Fibroblast of skin of right biceps (primary cell): ENCODE measurements at places on chromosomes 4 and X.

DNA sequence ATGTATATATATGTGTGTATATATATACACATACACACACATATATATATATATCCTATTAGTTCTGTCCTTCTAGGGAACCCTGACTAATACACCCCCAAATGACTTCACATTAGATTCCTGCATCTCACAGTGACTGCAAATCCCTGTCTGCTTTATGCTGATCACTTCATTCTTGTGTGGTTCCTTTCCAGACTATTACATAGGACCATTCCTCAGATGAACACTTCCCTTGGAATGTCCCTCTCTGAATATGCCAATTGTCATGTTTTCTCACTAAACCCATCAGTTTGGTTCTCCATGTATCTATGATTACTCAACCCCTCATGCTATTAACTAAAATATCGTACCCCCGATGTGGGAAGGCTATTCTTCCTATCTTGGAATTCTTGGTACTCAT, 605.2 kb upstream of the NR3C2 start:
- DNase-seq, result peak; percentile 40

DNA sequence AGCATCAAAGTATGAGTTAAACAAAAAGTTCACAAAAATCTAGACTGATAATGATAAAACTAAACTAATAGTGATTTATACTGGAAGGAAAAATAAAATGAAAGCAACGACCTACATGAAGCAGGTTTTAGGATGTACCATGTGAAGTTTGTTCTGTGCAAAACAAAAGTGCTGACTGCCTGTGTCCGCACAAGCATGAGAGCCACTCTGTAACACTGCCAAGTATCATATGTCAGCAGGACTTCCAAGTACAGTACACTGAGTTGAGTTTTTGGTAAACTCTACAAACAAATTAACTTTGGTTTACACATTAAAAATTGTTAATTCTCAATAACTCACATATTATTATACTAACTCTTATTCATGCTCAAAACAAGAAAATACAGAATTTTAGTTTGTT, 459.0 kb downstream of the PDGFC start:
- peak; percentile 16 for DNase-seq

GRCh38 chr4:673349-674091, 556 bp downstream of the ATP5ME start:
- no peak for DNase-seq

DNA sequence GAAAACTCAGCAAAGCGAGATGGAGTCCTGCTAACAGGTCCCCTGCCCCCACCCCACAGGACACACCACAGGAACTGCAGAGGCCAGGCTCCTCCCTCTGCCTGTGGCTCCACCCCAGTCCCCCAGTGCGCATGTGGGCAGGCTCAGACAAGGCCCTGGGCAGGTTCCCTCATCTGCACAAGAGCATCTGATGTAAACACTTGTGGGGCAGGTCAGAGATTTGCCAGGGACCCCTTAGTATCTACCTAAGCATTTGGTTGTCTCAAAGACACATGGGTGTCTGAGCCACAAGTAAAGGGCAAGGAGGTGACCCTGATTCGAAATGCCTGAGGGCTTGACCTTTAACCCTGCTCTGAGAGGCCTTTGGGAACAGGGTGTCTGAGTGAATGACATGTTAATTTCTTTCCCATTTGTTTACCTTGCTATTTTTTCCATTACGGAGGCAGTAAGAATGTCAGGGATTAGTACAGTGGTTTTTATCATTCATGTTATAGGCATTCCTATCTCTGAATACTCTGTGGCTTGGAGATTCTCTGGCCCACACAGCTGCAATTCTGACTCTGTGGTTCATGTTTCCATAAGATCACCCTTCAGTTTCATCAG, 85.3 kb downstream of the ZNF518B start:
- DNase-seq, result no peak

DNA sequence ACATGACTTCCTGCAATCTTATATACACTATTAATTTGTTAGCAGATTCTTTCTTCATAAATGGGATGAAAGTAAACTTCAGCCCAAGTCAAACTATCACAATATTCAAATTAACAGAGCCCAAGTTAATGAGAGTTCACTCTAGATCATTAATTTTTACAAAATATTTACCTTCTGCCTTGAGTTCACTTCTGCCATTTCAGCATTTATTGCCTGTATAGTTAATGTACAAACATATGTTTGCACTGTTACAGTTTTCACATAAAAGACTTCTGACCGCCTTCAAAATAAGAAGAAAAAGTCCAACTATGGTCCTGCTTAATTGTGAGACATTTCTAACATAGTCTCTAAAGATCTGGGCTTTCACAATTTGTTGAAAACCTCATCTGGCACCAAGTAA, 46.9 kb downstream of the GPC3 start:
- DNase-seq, result no peak

- DNase-seq, result no peak
Measured at GRCh38 chr4:1718095-1718850, 2.9 kb downstream of the TMEM129 start.

GRCh38 chrX:113675278-113675677, 834.6 kb upstream of the AMOT start:
- no peak for DNase-seq

- peak; percentile 78 for DNase-seq
Measured at GRCh38 chrX:133415276-133416105, at the start of gene GPC4. Gene GPC4, minus strand, starts transcription at chrX:133415489. Its CDS starts 524 bp downstream, at chrX:133414965.

DNA sequence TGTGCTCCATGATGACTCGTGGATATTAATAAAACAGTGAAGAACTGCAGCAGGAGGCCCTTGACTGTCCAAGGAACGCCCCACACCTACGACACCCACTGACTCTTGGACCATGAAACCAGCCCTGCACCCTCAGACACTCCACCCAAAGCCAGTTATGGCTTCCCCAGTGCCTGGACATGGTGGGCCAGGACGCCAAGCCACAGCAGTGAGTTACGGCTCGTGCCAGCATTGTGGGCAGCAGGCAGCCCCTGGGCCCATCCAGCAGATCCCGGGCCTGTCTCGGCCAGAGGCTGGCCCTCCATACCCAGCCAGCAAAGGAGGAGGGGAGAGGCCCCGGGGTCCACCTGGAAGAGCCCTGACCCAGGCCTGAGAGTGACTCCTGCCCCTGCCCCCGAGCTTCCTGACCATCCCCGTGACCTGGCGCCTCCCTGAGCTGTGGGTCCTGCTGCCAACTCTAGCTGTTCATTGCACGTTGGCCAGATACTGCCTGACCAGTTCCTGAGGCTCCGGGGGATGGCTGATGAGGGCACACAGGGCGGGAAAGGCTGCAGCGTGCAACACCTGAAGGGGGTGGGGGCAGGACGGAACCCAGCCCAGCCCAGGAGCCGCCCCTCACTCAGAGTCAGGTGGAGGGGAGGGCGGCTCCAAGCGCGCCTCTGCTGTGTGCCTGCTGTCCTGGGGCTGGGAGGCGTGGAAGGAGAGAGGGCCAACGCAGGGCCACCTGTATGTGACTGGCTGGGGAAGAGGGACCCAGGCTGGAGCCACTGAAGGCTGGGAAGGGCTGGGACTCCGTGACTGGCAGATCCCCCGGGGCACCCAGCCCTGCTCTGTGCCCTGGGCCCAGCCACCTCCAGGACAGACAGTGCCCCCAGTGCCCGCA, 739 bp downstream of the SLC49A3 start:
- DNase-seq, result no peak

- DNase-seq, result no peak
Measured at GRCh38 chrX:20383477-20383876, 116.8 kb upstream of the RPS6KA3 start.

- peak; percentile 76 for DNase-seq
Measured at GRCh38 chr4:73735231-73735630, 5.1 kb upstream of the CXCL8 start.

- no peak for DNase-seq
Measured at GRCh38 chrX:135087867-135088266, 32.5 kb downstream of the ETDB start.

DNA sequence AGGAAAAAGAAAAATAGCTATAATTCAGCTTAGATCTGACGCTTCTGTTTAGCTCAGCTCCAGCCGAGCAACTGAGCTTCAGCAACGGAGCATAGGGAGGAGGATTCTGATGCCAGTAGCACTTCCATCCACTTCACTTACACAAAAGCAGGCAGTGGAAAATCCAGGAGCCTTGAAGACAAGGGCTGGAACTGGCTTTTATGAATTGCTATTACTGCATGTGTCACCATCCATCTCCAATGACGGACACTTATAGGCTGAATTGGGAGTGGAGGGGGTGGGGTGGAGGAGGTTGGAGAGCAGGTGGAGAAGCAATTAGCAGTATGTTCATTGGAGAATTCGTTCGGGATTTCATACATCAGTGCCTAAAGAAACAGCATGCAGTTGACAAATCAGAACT, 15.6 kb downstream of the ENOX2 start:
- DNase-seq, result no peak

- peak; percentile 61 for DNase-seq
Measured at GRCh38 chrX:16488959-16489358, 161.0 kb upstream of the S100G start.

DNA sequence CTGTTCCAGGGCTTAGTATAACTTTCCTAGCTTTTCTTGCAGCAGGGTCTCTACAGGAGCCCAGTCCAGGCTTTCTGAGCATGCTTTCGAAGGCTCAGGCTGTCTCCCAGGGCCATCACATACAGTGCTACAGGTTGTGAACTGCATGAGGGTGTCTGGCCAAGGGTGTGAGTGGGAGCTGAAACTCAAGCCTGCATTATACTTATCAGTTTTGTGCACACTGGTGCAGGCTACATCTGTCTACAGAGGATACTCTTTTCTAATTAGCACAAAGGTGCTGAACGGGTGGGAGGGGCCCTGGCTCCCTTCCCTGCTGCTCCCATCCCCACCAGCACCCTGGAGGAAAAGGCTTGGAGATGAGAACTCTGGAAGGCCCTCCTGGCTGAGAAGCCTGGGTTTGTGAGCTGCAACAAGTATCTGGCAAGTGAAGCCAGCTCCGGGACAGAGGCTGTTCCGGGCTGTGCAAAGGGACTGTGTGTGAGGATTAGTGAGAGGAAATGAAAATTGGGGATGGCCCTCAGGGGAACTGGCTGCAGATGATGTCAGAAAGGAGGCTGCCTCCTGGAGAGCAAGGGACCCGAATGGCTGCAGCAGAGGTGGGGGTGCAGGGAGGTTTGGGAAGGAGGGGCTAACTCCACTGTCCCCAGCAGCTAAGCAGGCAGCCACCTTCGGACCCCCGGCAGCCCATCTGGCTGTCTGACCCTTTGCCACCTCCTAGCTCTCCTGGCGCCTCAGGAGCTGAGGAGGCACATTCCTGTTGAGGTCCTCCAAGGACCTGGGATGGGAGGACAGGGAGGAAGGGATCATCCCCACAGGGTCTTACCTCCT, 68.5 kb downstream of the EFNB1 start:
- DNase-seq, result no peak

GRCh38 chrX:22748093-22748999, 251.4 kb upstream of the DDX53 start:
- peak; percentile 31 for DNase-seq

- DNase-seq, result no peak
Measured at GRCh38 chrX:13854003-13854402, 37.1 kb upstream of the GPM6B start.

GRCh38 chrX:140572724-140573123, 67.9 kb upstream of the SOX3 start:
- peak; percentile 15 for DNase-seq

DNA sequence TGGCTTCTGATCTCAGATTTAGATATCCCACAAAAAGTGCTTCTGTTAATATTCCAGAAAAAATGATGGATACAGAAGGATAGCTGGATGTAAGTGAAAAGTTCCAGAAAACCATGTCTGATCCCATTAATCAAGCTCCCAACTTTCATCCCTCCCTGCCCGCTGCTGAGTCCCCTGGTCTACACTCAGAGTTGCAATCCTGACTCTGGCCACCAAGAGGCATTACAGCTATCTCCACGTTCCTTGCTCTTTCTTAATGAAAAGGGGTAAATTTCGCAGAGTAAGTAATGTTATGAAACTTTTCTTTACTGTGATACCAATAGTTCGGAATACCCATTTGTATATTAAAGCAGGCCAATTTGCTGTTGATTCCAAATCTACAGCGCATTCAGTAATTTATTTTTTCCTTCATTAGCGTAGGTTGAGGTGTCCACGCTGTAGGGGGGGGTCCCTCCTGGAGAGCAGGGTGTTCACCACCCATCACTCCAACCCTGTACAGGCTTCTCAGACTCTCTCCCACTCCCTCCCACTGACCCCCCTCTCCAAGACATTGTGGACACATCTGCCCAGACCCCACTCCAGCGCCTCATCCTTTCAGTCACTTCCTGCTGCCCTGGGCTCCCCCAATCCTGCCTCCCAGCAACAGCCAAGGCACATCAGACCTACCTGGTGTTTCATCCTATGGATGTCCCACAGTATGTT, 55.1 kb downstream of the RAB40A start:
- peak; percentile 31 for DNase-seq

DNA sequence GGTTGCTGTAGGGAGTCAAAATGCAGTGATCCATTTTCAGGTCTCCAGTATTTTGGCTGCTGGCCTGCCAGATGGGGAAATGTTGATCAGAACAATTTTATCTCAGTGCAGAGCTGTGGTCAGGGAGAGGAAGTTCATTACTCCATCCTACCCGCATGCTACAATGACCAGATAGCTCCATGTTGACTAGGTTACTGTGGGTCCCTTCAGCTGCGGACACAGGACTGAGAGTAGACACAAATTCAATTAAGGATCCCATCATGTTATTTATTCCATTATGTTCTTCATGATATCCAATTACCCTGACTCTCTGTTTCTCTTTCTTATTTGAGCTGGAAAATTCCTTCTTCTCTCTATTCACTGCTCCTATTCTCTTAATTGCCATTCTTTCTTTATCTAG, 16.3 kb downstream of the SYNPO2 start:
- no peak for DNase-seq

DNA sequence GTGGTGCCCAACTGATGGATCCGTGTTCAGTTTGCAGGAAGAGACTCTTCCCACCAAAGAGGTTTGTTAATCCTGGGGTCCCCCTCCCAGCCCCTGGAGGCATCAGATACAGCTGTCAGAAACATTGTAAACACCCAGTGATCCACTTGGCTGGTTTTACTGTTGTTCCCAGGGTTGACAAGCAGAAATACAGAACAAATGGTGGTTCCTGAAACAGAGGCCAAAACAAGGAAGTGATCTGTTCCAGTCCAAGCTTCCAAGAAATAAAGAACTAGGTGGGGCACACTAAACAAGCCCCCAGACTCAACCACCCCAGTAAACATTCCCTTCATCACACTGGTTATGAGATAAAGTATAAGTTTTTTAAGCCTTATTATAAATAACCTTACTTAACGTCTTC, 1.4 kb downstream of the TMLHE start:
- no peak for DNase-seq

DNA sequence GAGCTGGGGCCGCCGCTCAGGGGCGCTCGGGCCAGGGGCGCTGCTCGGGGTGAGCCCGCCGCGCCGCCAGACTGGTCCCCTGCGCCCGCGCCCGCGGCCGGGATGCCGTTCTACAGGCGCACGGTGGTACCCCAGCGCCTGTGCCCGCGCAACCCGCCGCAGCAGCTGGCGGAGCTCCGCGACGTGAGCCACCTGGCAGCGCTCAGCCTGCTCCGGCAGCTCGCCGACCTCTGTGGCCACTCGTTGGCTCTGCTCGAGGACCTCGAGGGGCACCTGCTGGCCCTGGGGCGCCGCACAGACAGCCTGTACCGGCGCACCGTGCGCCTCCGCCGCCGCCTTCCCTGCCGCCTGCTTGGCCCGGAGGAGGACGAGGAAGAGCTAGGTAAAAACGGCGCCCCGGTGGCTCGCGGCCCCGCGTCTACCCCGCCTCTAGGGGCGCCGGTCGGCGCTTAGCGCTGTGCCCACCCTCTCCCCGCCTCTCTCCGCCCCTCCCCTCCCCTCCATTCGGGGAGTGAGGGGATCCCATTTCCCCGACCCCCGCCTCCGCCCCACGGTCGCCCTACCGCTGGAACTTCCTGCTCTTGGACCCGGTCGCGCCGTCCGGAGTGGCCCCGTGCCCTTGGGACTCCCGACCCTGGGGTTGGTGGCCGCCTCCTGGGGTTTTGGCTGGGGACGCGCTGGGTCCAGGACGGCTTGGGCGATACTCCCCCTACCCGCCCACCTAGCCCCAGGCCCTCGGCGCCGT, 513 bp downstream of the NHSL2 start:
- peak; percentile 29 for DNase-seq
